Amniotic stem cell (primary cell): ENCODE measurements at places on chromosomes 1 and 21.

DNA sequence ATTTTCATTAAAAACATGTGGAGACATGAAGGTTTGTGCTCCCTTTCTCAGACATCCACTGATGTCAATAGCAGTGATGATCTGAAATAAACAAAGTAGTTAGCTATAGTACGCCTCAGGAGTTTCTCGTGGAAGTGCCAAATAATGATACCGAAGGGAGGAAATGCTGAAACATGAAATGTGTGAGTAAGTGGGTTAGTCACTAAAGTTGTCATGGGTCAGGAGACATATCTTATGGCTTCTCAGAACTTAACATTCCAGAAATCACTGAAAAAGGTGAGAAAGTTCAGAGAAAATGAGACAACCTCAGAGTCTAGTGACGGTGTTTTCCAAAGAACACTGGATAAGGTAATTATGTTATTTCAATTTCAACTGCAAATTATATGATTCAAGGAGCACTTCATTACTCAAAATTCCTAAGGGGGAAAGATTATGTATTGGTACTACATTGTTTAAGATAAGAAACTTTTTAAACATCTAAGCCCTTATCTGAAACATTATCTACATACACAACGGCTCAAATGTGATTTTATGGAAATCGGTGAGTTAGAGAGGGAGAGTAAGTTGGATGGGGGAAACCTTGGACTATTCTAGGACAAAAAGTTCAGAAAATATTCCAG, 20.6 kb downstream of the NIBAN1 start:
- no peak for DNase-seq

DNA sequence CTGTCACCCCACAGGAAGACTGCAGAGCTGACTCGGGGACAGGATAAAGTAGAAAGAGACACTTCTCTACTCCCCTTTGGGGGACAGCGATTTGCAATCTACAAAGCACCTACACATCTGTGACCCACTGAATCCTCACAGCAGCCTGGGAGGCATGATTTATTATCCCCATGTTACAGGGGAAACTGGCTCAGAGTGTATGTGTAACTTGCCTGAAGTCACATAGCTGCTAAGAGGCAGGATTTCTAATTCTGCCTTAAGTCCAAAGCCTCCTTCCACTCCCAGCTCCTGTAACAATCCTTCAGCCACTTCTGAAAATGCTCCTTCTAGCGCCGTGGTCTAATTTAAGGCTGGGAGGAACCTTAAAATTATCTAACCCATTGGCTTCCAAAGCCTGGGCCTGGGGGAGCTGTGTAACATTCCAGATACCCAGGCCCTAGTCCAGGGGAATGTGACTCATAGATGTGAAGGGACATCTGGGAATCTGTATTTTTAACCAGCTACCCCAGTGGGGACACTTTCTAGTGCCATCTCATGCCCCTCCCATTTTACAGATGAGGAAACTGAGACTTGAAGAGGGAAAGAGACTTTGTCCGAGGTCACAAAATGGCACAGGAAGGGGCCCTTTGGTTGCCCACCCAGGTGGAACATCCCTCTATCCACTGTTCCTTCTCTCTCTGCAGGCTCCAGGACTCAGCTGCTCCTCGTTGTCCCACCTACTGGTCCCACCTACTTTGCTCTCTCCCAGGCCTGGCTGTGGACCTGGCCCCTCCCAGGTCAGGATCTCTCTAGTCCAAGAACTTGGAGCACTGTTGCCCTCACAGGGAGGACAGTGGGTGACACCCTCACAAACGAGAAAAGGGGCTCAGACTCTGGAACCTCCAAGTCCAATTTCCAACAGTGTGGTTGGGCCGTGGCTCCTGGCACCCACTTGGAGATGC, 48.9 kb downstream of the AHDC1 start:
- no peak for DNase-seq

GRCh38 chr1:151949371-151950193, 40.3 kb upstream of the THEM4 start:
- no peak for DNase-seq

DNA sequence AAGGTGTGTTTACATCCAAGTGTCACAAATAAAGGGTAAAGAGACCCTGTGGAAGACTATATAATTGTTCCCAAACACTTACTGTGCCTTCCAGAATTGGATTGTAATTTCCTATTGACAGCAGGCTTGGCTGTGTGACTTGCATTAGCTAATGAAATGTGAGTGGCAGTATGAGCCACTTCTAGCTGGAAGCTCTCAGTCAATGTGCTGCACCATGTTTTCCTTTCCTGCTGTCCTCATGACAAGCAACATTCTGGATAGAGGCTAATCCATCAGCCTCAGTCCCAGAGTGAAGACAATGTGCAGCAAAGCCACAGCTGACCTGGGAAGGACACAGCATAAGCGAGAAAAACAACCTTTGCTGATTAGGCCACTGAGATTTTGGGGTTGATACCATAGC, 5.9 kb upstream of the FOXJ3 start:
- no peak for DNase-seq

GRCh38 chr1:230469271-230469670, 43.1 kb upstream of the PGBD5 start:
- DNase-seq: no peak

GRCh38 chr21:39452207-39452969, 618 bp downstream of the SH3BGR start:
- DNase-seq: no peak
